Foreskin keratinocyte (primary cell): ENCODE measurements at places on chromosomes 13 and 19.

GRCh38 chr13:94537740-94538630, 58.0 kb downstream of the TGDS start:
- DNase-seq = peak; percentile 42

GRCh38 chr13:66895780-66896179, 334.4 kb downstream of the PCDH9 start:
- DNase-seq = no peak

GRCh38 chr13:104004572-104004971, 938.4 kb upstream of the SLC10A2 start:
- DNase-seq = no peak

- no peak for DNase-seq
Measured at GRCh38 chr13:74346960-74347359, 212.8 kb upstream of the KLF12 start.
